Right renal cortex interstitium (tissue), 3 donors: ENCODE measurements at places on chromosomes 6 and 20.
A peak's percentile ranks its signal among the peaks of the same experiment; 100 is the strongest.

DNA sequence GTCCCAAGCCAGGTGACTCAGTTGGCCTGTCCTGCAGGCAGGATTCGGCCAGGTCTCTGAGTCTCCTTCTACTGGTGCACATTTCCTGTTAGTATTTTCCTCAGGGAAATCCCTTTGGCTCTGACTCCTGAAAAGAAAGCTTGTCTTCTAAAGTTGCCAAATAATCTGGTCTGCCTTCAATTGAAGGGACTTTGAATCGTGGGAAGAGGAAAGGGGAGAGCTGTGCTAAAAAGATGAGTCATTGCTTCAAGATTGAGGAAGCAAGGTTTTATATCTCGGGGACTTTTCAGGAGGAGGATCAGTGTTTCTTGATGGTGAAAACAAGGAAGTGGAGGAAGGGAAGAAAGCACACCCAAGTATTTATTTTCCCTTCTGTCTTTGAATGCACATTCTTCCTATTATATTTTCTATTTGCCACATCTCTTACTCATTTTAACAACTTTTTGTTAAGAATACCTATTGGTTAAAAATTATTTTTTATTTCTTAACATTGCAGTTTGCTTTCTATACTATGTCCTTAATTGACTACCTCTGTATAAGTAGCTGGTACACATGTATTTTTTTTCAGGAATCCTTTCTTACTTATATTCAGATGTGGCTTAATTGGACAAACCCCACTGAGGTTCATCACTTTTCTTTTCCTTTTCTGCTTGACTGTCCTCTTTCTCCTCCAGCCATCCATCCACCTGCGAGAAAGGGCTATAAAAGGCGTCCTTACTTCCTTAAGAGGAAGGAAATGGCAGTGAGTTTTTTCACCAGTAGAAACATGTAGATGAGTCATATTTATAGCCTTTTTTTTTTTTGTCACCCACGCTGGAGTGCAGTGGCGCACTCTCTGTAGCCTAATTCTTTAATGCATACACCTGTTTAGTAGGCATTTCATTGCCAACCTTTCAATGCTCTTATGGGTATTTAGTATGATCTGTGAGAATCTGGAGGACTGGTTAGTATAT is 15.0 kb upstream of the IFNGR1 start:
- no peak for DNase-seq

- DNase-seq: no peak
These were observed 234.0 kb upstream of the CEP162 start for GRCh38 chr6:84461461-84461860.

- DNase-seq: no peak
These were observed 58.7 kb upstream of the TGM3 start for GRCh38 chr20:2237059-2237458.

- no peak for DNase-seq
These were observed 5.2 kb upstream of the NRSN2 start for GRCh38 chr20:341682-342081.

DNA sequence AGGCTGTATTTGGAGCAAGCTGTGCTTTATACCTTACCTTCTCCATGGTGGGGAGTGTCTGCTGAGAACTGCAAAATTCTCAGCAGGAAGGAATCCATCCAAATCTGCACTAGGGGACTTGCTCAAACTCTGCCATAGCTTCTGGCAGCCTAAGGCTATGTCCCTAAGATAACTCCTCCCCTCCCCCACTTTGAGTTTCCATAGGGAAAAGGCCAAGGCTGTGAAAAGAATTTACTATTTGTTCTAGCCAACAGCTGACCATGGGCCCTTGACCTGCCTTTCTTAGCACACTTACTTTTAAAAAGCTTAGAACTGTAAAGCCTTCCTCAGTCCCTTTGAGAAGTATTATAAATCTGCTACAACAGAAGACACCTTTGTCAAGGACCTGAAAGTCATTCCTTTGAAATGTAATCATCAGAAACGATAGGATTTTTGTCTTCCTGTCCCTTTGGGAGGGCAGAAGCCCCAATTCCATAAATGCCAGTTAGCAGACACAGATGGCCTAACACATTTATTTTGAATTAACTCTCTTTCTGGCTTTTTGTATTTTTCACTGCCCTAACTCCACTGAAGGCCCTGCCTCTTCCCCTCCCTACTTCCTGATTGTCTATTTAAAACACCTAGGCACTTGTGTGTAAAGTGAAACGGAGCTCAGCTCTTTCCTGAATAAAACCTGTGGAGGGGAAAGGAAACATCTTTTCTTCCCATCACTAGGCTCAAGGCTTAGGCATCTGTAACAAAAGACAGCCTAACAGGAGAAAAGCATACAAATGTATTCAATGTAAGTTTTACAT is 157.1 kb downstream of the AKAP7 start:
- no peak for DNase-seq

DNA sequence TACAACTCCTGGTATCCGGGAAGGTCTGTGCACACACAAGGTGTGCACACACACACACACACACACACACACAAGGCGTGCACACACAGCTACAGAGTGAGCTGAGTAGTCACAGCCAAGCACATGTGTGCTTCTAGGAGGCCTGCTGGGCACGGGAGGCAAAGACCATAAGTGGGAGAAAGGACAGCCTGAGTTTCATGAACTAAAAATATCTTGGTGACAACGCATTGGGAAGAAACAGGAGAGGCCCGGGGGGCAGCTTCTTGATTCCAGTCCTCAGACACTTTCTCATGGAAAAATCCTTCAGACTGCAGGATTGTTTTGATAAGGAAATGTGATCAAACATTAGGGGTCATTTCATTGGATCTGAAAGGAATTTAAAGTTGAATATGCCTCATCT is 2.6 kb downstream of the TRAF3IP2 start:
- no peak for DNase-seq

GRCh38 chr6:53587291-53587690 is 42.4 kb upstream of the GCLC start:
- no peak for DNase-seq

DNA sequence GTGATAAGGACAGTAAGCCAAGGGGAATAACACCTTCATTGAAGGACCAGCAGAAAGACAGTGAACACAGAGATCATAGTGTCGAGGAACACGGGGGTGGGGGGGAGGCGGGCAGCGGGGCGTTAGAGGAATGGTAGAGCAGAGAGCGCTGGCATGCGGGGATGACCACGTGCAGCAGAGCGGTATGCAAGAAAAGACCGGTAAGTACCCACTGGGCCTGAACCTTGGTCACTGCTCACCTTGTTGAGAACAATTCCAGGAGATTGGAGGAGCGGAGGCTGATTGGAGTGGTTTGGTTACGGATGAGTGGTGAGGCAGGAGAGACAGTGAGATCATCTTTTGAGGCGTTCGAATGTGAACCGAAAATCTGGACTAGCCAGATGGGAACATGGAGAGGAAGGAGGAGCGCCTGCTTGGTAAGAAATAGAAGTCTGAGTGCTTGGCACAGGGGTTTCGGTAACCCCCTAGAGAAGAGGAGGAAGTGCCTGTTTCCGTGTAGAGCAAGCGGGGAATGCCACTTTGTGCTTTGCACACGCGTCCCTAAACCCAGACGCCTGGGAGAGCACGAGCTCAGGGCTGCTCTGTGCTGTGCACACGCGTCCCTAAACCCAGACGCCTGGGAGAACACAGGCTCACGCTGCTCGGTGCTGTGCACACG is 70.0 kb downstream of the FAM120B start:
- DNase-seq: no peak

GRCh38 chr20:24743641-24744040 is 205.4 kb upstream of the CST7 start:
- no peak for DNase-seq

- DNase-seq: peak; percentile 13
These were observed 4.1 kb upstream of the TPD52L1 start for GRCh38 chr6:125149256-125150144.

DNA sequence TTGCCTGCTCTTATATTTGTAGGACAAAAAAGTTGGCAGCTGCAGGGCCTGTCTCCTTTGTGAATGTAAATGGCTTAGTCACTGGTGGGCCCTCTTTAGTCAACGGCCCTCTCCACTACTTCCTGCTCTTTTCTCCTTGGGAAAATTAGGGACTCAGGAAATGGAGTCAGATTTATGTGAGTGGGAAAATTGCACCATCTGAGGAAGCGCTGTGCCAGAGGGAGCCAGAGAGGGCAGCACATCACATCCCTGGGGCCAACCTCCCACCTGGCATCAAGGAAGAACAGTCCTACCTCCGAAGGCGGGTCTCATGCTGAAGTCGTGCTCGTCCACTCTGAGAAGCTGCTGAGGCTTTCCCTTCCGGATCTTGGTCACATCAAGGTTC is 15.6 kb downstream of the GABRR2 start:
- no peak for DNase-seq

DNA sequence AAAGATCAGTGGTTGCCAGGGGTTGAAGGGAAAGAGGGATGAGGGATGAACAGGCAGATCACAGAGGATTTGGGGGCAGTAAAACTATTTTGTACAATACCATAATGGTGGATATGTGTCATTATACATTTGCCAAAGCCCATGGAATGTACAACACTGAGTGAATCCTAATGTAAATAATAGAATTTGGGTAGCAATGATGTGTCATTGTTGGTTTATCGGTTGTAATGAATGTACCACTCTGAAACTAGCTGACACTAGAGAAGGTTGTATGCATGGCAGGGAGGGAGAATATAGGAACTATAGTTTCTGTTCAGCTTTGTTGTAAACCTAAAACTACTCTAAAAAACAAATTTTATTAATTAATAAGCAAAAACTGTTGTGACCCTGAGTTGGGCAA is 17.8 kb upstream of the ASF1A start:
- DNase-seq: no peak

DNA sequence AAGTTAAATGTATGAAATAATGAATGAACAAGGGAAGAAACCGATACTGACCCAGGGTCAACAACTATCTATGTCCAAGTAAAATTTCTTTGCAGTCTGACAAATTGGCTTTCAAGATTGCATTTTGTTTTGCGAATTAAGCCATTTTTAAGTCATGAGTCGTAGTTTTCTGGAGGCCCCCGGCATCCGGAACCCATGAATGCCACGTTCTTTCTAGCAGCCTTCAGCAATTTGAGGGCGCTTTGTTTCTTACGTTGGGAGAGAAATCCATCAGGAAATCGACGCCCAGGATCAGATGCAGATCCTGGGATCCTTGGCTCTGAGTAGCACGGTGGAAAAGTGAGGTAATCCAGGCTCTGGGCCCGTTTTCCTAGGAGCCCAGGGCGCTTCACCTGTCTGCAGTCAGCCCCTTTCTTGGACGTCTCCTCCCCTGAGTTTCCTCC is 309 bp upstream of the ABRACL start:
- no peak for DNase-seq

GRCh38 chr6:106112433-106112832 is 26.3 kb downstream of the PRDM1 start:
- no peak for DNase-seq

DNA sequence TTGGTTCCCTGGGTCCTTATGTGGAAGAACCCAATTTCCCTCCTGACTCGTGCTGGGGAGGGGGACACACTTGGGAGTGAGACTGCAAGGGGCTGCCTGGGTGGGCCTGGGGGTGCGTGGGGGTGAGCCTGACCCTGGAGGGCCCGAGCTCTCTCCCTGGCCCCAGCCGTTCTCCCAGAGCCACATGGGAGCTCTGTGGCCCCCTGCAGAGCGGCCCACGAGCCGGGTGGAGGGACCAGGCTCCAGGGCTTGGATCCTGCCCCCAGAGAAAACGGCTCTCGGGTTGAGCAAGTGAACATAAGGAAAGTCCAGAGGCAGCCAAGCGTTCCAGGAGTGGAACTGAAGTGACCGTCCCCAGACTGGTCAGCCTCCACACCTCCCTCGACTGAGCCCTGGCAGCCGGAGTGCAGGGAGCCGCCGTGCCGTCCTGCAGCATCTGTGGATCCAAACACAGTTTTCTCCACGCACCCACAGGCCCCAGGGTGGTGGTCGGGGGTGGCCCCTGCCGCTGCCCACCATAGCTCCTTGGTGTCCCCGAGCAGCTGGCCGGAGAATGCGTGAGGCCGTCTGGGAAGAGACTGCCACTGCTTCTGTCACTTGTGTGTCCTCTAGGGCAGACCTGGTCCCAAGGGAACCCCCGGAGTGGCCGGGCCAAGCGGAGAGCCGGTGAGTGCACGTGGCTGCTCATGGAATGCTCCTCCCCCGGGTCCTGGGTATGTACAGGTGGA is 10.6 kb downstream of the COL9A3 start:
- DNase-seq: no peak

- DNase-seq: no peak
These were observed 34.3 kb downstream of the GJA10 start for GRCh38 chr6:89928604-89929003.

DNA sequence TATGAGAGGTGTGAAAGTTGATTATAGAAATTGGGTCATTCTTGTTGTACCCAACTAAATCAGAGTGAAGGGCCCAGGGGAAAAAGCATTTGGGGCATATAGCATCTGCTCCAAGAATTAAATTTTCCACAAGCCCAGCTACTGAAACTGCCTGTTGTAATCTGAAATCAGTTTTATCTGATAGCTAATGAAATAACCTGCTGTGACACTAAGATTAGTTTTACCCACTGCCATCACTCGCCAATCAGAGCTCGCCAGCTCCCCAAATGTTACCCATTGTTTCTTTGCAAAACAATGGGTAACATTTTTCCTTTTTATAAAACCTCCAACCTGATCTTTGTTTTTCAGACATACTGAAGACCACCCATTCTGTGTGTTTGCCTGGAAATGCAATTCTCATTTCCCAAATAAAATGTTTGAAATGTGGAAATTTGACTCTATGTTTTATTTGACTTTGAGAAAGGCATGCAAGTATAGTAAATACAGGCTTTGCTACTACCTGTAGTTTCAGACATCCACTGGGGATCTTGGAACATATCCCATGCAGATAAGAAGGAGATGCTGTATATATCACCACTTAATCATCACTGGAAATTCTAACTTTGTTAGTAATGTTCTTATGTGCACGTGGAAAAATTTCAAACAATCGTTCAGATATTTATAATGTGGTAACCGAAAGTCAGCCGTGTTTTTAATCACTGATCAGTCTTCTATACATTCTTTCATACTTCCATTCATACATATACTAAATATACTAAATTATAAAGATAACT is 6.3 kb upstream of the AHI1 start:
- no peak for DNase-seq

DNA sequence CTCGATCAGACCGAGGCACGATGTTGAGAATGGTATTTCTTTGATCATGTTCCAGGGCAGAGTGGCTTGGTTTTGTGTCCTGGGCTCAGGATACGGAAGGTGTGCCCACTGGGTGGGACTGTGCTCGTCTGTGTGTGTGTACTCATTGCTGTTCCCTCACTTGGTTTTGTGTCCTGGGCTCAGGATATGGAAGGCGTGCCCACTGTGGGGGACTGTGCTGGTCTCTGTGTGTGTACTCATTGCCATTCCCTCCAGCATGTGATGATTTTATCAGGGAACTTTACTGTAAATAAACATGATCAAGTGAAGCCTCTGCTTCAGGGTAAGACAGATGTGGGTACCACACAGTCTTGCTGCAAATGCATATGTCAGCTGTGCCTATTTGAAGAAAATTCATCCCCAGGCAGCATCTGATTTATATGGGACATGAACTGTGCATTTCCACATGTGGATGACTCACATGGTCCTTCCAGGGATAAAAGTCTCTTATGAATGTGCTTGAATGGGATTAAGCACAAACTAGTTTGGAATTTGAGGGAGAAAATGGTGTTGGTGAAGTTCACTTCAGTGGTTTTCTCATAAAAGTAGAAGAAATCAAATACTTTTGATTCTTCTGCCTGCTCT is 274.3 kb downstream of the QKI start:
- no peak for DNase-seq
